Anterior cingulate cortex (tissue), 58 donors: ENCODE measurements at places on chromosomes 12 and 14.

GRCh38 chr12:129819391-129819790 is 84.4 kb downstream of the TMEM132D start:
- DNase-seq: no peak

DNA sequence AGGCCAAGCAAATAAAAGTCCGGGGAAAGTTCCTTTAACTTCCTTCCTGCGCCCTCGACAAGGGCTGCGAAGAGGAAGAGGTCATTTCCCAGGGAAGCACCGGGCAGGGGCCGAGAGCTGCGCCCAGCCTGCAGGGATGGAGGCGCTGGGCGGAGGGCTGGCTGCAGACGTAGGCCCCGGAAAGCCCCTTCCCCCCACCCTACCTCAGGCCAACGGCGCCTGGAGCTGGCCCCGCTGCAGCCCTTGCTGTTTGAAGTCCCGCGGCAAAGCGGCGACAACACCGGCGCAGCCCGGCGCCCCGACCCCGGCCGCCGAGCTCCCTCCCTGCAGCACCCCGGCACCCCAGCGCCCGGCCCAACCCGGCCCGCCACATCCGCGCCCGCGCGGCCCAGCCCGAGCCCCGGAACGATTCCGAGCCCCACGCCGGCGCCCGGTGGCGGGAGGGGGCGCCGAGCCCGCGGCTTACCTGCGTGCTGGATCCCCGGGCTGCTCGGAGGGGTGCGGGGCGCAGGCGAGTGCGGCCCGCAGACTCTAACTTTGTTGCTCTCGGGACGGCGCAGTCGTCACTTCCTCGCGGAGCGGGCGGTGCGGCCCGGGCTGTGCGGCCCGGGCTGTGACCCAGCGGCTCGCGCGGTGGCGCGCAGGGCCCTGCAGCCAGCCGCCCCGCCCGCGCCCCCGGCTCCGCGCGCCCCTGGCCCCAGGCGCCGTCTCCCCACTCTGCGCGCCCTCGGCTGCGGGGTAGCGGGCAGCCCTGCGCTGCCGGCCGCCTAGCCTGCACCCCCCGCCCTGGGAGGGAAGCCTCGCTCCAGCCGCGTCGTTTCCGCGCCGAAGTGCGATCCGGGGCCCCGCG is 64.8 kb upstream of the PTGR2 start:
- peak; percentile 27 for DNase-seq

DNA sequence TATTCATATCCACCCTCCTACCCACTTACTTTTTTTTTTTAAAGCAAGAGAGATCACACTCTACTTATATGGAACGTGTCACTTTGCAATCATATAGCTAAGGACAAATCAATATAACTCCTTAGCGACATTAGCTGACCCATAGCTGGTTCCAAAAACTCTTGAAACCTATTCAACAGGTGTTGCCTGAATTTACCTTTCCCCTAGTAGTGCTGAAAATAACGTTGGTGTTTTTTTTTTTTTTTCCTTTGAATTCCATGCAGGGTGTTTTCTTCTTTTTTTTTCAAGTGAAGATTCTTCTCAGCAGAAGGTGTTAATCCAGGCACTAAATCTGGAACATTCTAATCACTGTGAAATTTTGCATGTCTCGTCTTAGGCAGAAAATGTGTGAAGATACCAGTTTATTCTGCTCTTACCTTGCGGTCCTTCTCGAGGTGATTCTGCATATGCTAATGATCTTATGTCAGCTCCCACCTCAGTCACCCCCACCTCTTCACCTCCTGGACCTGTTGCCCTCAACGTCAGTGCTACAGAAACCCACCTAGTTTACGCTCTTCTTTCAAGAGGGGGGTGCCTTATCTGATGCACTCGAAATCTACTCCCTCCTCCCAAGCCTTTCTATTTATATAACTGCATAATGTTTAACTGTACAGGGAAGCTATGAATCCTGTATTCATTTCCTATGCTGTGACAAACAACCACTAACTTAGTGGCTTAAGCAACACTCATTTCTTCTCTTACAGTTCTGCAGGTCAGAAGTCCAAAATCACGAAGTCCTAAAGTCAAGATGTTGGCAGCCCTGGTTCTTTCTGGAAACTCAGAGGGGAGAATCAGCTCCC is 7.1 kb upstream of the VPS37B start:
- DNase-seq: no peak

- no peak for DNase-seq
Measured at GRCh38 chr14:68511129-68512047, 281.5 kb downstream of the ZFP36L1 start.

- no peak for DNase-seq
Measured at GRCh38 chr14:89365061-89365801, 51.8 kb downstream of the FOXN3 start.
